Left ventricle myocardium inferior (tissue), 1 donor: ENCODE measurements at places on chromosomes 7 and 10.

- DNase-seq: no peak
Observed at GRCh38 chr10:114019226-114019625, 24.4 kb upstream of the ADRB1 start.

DNA sequence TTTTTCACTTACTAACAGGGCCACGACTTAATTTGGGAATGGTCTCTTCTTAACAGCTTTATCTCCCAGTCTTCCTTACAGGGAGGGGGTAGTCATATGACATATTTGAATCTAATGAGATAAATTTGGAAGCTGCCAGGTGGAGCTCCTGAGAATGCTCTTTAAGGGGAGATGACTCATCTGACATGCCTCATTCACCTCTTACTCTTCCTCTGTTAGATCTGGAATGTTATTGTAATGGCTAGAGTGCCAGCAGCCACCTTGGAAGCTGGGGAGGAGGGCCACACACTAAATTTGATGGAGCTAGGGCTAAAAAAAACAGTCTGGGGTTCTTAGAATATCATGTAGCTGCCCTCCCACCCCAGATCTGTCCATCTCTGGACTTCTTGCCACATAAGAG is 22.7 kb downstream of the HECW1 start:
- no peak for DNase-seq

DNA sequence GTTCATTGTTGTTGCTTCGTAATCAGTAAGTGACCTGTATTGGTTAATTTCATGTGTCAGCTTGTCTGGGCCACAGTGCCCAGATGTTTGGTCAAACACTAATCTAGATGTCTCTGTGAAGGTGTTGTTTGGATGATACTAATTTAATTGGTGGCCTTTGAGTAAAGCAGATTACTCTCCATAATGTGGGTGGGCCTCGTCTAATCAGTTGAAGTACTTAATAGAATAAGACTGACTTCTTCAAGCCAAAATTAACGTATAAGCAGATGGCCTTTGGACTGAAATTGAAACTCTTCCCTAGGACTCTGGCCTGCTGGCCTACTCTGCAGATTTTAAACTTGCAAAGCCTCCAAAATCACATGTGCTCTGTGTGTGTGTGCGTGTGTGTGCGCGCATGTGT is 245.7 kb downstream of the GFRA1 start:
- no peak for DNase-seq

DNA sequence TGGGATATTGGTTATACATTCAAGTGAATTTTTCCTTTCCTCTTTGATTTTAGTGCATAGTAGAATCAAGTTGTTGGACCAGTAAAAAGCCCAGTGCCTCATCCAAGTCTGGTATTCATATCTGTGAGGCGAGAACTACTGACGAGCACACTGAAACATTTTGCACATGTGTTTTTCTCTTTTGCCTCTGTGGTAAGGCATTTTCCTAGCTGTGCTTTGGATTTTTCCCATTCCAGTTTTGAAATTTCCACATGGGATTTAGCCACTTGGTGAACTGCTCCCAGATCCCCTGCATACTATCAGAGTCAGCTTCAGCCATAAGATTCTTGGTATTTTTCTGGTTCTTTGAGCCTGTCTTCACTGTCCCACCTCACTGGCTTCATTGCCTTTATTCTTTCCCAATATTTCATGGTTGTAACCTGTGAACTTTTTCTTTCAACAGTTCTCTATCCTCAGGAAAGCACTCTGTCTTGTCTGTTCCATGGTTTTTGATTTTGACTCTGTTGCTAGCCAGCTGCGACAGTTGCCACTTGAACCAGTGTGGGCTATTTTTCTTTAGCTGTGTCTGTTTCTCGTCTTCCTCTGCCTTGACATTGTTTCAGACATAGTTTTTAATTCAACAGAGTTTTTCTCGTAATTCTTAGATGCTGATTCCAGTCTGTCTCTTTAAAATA is 239.0 kb downstream of the REEP3 start:
- no peak for DNase-seq

- no peak for DNase-seq
Observed at GRCh38 chr7:86939197-86939814, 120.1 kb downstream of the ELAPOR2 start.

DNA sequence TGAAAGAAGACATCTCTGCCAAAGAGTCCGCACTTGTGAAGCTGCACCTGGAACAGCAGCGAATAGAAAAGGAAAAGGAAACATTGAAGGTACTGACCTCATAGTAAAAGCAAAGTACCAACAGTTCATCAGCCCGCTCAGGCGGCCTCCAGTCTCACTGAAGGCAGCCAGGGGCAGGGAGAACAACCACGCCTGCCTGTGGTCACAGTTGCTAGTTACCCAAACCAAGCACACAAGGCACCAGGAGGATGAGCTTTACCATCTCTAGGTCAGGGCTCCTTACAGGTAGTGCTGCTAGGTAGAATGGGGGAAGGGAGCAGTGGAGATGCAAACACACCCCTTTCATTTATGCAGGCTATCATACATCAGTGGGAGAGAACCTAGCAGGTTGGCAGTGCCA is 39.8 kb downstream of the CFAP58 start:
- no peak for DNase-seq

DNA sequence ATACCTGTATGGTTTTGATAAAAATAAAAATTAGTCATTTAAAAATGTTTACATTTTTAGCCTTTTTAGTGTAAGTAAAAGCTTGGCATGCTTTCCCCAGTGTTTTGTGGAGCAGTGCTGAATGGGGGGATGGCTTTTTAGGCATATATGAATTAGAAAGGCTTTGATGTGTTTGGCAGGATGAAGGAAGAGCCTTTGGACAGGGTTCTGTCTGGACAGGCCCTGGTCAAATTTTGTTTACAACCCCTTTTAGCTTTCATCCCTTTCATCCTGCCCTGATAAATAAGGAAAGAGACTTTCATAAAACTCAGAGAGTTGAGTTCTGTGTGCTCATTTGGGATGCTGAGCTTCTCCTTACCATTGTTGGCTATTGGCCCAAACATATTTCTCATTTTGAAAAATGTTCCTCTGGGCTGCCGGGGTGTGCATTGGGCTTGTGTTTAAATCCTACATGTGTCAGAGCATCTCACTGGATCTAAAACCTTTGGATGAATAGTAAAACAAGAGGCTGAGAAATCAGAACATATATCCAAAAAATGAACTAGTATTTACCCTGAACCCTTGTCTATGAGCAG is 68.1 kb upstream of the PHYHIPL start:
- DNase-seq: no peak

- no peak for DNase-seq
Observed at GRCh38 chr7:144438759-144439158, 35.3 kb upstream of the NOBOX start.

DNA sequence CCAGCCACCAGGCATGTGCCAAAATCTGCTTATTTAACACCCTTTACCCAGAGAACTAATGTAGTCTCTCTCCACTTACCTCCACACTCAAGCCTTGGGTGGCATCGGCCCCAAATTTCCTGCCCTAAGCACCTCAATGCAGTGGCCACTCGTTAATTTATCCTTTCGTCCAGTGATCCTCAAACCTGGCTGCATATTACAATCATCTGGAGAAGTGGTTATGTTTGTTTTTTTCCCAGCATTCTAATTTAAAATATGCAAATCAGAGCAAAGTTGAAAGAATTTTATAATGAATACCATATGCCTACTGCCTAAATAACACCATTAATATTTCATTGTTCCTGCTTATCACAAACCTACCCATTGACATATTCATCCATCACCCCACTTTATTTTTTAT is 25.7 kb downstream of the CREB3L2 start:
- no peak for DNase-seq

DNA sequence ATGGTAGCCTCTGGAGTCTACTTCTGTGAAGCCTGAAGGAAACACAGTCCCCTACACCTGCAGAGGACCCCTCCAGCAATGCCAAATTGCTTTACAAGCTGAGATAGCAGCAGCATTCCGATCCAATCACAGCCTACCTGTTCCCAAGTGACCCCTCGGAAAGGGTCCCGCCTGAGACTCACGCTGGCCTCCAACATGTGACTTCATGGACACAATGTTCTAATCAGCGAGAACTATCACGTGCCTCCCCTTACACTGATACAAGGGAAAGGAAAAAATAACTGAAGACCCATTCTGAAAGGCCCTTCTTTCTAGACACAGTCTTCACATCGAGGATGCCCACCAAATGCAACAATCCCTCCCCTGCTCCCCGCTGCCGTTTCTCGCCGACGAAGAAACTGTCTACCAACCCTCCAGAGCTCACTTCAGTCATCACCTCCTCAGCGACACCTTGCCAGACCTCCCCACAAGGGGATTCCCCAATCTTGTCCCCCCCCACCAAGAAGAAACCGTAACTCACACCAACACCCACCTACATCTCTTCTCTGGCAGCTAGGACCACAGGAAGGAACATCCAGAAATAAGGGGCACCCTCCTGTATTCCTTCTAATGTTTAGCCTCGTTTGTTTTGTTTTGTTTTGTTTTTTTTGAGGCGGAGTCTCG is 1.8 kb downstream of the SNX8 start:
- DNase-seq: no peak

- DNase-seq: no peak
Observed at GRCh38 chr10:110267276-110267675, 37.4 kb downstream of the SMNDC1 start.

DNA sequence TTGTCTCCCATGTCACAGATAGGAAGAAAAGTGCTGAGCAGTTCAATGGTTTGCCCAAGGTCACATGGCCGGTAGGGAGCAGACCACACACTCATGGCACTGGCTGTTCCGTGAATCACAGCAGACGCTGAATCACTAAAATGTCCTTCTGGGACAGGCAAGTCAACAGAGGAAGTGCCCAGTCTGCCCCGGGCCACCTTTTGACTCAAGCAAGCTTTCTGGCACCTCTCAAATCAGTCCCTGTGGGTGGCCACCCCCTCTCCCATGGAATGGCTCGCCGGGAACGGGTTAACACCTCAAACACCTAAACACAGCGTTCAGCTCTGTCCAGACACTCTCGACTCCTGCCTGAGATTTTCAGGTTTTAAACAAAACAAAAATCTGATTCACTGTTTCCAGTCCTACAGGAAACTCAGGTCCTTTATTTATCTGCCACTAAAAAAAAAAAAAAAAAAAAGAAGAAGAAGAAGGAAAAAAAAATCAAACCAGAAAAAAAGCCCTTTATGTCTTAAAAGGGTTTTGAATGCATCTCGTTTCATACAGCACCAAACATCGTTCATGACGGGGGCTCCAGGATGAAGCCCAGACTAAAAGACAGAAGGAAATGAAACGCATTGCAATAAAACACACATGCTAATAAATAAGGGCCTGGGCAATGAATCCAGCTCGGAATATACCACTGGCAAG is 15.5 kb downstream of the CARD11 start:
- DNase-seq: no peak

DNA sequence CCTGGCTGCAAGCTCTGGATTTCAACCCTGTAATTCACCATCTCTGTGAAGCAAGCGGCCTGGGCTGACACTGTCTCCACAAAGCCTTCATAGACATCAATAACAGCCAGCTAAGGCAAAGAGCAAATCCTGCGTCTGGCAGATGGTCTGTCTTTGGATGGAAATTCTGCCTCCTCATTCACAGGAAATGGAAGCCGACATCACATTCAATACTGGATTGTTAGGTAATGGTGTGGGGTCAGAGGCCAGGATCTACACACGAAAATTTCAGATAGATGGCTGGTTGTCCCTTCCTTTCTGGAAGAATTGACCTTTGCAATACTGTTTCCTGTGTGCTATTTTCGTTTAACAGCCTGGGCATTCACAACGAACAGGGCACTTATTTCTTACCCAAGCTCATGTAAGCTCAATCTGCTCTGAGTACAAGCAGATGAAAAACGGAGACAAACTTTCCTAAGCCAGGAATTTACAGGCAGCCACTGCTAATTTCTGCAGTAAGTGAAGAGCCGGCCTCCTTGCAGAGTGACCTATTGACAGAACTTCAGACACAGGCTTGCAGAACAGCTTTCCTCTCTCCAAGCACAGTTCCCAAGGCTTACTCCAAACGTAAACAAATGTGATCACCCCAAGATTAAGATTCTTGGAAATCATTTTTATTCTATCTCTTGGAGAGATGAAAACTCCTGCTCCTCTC is 3.1 kb upstream of the ADAM12 start:
- DNase-seq: no peak

- peak; percentile 94 for DNase-seq
Observed at GRCh38 chr7:46603780-46604179, 682.7 kb upstream of the IGFBP3 start.

GRCh38 chr10:7481368-7481765 is 70.5 kb upstream of the SFMBT2 start:
- DNase-seq: no peak

GRCh38 chr7:50423860-50424259 is 26.3 kb downstream of the FIGNL1 start:
- DNase-seq: no peak

DNA sequence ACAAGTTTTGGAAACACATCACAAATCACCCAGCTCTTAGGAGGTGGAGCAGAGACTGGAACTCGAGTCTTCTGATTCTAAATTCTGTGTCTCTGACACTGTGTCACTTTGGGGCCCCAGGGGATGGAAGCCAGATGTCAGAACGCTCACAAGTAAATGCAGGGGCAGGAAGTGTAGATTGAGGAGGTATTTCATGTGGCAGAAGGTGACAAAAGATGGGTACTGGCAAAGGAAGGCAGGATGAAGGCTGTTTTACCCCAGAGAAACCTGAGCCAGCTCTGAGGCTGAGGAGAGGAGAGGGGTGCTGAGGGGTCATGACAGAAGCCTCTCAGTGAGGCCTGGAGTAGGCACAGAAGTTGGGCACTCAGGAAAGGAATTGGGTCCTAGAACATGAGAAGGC is 6.0 kb upstream of the PURB start:
- DNase-seq: no peak

DNA sequence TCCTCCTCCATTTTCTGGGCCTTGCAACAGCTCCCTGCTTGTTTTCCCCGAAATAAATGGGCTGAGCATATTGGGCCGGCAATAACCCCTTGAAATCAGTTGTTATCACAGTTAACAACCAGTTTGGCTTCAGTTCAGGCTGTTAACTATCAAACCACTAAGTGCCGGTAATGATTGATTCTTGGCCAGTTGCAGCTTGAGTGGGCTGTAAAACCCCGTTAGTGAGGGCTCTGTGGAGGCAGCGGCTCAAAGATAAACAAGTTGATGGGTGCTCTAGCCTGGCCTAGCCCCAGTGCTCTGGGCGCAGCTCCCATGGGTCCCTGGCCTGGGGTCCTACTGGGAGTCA is 8.3 kb downstream of the FGF8 start:
- DNase-seq: no peak

- no peak for DNase-seq
Observed at GRCh38 chr10:113232928-113233511, 283.0 kb downstream of the TCF7L2 start.

DNA sequence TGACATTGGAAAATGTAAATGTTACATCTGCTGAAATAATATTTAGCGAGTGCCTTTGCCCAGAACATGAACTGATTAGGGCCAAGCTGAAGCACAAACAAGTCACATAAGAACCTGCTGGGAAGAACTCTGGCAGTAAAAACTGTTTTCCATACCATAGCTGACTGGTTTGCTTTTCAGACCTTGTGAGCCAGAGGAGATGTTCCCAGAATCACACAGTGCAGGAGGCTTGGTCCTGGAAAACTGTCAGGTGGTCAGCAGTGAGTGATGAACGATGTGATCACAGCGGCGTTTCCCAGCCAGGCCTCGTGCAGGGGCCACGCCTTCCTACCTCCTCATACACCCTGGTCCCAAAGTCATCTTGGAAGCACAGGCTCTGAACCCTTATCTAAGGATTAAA is 164.2 kb upstream of the EEPD1 start:
- no peak for DNase-seq
